ENCODE measurements at places on chromosomes 3 and 15.
A peak's percentile ranks its signal among the peaks of the same experiment; 100 is the strongest.

DNA sequence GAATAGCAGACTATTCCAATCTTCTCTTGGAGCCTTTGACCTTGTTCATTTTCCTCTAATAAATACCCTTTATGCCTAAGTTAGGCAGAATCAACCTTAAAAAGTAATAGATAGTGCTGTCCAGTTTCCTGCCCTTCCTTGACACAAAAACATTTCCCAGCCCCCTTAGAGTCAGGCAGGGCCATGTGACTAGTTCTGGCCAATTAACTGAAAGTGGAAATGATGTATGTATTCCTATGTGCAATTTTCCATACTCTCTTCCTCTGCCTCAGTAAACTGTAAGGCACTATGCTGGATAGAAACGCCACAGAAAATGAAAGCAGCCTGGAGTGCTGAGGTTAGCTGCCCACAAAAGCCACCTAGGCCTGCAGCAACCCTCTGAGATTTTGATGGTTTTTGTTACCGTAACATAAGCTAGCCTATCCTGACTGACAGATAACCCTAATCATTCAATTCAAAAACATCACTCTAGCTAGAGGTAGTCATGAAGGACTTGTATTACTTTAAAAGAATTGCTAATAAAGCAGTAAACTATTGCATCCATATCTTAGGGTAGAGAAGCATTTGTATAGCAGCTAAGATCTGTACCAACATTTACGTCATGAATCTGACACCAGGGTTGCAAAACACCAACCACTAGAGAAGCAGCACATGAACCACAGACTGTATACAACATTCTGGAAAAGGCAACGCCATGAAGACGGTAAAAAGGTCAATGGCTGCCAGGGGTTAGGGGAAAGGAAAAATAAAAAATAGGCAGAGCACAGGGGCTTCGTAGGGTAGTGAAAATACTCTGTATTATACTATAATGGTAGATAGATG, 112.9 kb downstream of the ULK4 start:
- no peak overlapping the region for H3K27ac ChIP-seq
- no peaks in the 10 kb centered on the region for H3K27me3 ChIP-seq
- no peaks in the 10 kb centered on the region for H3K4me1 ChIP-seq

GRCh38 chr3:32325201-32325600, 66.5 kb upstream of the CMTM7 start:
- DNase-seq, result no peak
- H3K27me3 ChIP-seq, result no peaks in the 10 kb centered on the region
- H3K4me1 ChIP-seq, result peaks cover 31% of the 10 kb centered on the region
- H3K27ac ChIP-seq, result no peak overlapping the region
- no peak overlapping the region for H3K4me3 ChIP-seq

GRCh38 chr15:43463507-43463906, 29.4 kb downstream of the TP53BP1 start:
- DNase-seq, result no peak
- H3K27me3 ChIP-seq, result no peaks in the 10 kb centered on the region
- no peak overlapping the region for H3K27ac ChIP-seq
- peaks cover 40% of the 10 kb centered on the region for H3K36me3 ChIP-seq

DNA sequence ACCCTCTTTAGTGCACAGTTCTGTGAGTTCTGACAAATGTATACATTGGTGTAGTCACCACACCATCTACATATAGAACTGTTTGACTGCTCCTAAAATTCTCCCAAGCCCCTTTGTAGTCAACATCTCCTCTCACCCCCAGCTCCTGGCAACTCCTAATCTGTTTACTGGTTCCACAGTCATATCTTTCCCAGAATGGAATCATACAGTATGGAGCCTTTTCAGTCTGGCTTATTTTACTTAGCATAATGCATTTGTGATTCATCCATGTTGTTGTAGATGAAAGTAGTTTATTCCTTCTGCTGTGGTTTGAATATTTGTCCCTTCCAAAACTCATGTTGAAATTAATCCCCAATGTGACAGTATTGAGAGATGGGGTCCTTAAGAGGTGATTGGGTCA, 41.6 kb upstream of the CCDC174 start:
- H3K27ac ChIP-seq, result no peak overlapping the region
- H3K27me3 ChIP-seq, result peaks cover 38% of the 10 kb centered on the region
- H3K4me1 ChIP-seq, result no peaks in the 10 kb centered on the region
- no peak for DNase-seq
- no peaks in the 10 kb centered on the region for H3K36me3 ChIP-seq
- H3K4me3 ChIP-seq, result no peak overlapping the region

GRCh38 chr3:187889601-187890404, 144.5 kb upstream of the BCL6 start:
- DNase-seq, result no peak
- H3K27ac ChIP-seq, result no peak overlapping the region
- no peaks in the 10 kb centered on the region for H3K36me3 ChIP-seq
- no peaks in the 10 kb centered on the region for H3K27me3 ChIP-seq
- H3K4me3 ChIP-seq, result no peak overlapping the region
- peaks cover 5% of the 10 kb centered on the region for H3K4me1 ChIP-seq

DNA sequence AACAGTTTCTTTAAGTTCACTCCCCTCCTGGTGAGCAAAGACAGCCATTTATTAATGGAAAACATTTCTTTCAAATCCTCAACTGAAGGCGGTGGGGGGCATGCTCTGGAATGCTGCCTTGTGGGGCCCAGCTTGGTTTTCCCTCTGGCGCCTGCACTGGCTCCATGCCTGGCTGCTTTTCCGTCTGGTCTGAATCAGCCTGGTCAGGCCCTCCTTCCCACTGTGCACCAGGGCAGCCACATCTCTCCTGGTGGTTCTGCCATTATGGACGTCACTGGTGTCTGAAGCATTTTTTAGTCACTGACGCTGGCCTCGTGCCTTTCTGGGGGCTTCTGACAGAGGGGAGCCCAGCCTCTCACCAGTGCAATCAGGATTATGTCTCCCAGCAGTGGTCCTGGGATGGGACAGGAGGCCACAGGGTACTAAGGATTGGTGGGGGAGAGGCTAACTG, 57.6 kb upstream of the APEH start:
- no peak for DNase-seq
- H3K27ac ChIP-seq, result no peak overlapping the region
- H3K27me3 ChIP-seq, result no peaks in the 10 kb centered on the region
- no peaks in the 10 kb centered on the region for H3K36me3 ChIP-seq

- peak; percentile 5 for DNase-seq
- no peak overlapping the region for H3K27ac ChIP-seq
- no peak overlapping the region for H3K4me3 ChIP-seq
- no peaks in the 10 kb centered on the region for H3K4me1 ChIP-seq
Observed at GRCh38 chr3:152071924-152072323, 196.8 kb upstream of the MBNL1 start.

DNA sequence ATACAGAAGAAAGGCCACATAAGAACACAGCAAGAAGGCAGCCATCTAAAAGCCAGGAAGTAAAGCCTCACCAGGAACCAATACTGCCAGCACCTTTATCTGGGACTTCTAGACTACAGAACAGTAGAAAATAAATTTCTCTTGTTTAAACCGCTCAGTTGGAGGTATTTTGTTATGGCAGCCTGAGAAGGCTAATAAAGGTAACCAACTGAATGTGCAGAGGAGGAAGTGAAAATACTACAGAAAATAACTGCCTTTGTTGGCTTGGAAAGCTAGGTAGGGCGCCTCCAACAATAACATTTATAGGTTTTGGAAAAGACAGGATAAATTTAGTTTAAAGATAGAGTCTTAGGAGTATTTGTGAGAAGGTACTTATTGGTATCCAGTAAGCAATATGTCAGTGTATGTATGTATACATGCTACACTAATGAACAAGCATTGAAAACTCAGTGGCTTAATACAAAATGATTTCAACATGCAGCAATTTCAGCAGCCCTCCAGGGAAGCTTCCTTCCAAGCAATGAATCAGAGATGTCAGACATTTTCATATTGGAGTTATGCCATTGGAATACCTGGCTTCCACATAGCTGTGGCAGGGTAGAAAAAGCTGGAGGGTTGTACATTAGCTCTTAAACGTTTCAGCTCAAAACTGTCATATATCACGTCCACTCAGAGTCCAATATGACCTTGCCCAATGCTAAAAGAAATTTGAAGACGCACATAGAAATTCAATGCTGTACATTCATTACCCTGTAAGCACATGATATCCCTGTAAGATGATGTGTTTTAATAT, 48.9 kb downstream of the ZBBX start:
- no peak for DNase-seq
- no peaks in the 10 kb centered on the region for H3K36me3 ChIP-seq

- H3K36me3 ChIP-seq, result no peaks in the 10 kb centered on the region
- H3K27me3 ChIP-seq, result no peaks in the 10 kb centered on the region
- H3K4me3 ChIP-seq, result no peak overlapping the region
- no peak overlapping the region for H3K27ac ChIP-seq
Observed at GRCh38 chr3:176896640-176897039, 300.6 kb downstream of the TBL1XR1 start.

- no peak overlapping the region for H3K27ac ChIP-seq
- peaks cover 3% of the 10 kb centered on the region for H3K4me1 ChIP-seq
- no peaks in the 10 kb centered on the region for H3K36me3 ChIP-seq
- H3K4me3 ChIP-seq, result no peak overlapping the region
Observed at GRCh38 chr3:55476515-55476914, 10.6 kb downstream of the WNT5A start.

GRCh38 chr3:5197022-5197421, 9.5 kb downstream of the EDEM1 start:
- peaks cover 51% of the 10 kb centered on the region for H3K4me1 ChIP-seq
- no peaks in the 10 kb centered on the region for H3K27me3 ChIP-seq

- DNase-seq, result no peak
- H3K27ac ChIP-seq, result no peak overlapping the region
- H3K4me3 ChIP-seq, result no peak overlapping the region
- no peaks in the 10 kb centered on the region for H3K36me3 ChIP-seq
- H3K27me3 ChIP-seq, result no peaks in the 10 kb centered on the region
Observed at GRCh38 chr3:143090486-143090885, 29.1 kb upstream of the CHST2 start.

- H3K36me3 ChIP-seq, result no peaks in the 10 kb centered on the region
- no peak overlapping the region for H3K27ac ChIP-seq
- H3K4me3 ChIP-seq, result no peak overlapping the region
- H3K27me3 ChIP-seq, result no peaks in the 10 kb centered on the region
Observed at GRCh38 chr15:25985165-25985564, 122.0 kb upstream of the ATP10A start.

DNA sequence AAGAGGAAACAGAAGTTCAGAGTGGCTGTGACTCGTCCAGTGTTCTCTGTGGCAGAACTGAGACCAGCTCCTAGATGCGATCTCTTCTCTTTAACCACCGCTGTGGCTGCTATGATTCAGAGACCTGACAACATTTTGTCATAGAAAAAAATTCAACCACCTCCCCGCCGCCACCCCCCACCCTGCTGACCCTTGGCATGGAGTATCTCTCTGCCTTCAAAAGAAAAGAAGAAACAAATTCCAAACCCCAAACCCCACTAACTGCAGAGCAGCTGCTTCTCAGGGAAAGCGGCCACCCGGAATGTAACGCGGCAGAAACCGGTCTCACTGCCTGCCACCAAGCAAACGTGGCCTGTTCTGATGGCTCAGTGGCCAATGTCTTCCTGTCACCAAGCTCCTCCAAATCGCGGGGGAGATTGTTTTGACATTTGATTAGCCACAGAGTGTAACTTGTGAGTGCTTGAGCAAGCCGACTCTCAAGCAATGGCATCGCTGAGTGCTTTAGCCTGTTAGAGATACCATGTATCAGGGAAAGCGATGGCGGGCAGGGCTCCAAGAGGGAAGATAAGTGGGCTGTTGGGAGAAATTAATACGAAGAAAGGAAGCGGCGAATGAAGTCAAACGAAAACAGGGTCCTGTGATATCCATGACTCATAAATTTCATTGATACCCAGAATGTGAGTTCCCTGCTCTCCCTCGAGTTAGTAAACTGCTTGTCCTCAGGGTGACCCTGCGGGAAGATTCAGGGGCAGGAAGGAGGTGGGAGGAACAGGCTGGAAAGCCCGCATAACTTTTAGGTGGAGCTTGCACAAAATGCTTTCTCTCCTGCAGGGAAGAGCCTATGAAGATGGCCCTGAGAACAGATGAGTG, 44.8 kb upstream of the TLE3 start:
- H3K27me3 ChIP-seq, result no peaks in the 10 kb centered on the region
- no peak overlapping the region for H3K4me3 ChIP-seq
- no peaks in the 10 kb centered on the region for H3K36me3 ChIP-seq
- DNase-seq, result no peak
- H3K4me1 ChIP-seq, result peaks cover 60% of the 10 kb centered on the region

DNA sequence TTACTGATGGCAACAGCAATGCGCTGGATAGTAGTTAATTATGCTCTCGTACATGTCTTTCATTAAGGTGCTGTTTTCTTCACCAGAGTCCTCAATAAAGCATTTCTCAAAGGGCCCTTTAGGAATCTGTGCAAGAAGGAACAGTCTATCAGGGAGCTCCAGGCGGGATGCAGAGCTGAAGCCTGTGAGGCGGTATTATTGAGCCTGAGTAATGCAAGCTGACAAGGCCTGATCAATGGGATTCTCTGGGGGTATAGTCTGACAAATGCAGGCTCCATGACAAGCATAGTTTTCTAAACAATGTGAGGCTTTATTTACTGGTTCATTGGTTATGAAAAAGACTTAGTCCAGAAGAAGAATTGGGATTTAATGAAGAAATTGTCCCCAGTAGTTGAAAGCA, 530.9 kb upstream of the CBLB start:
- no peaks in the 10 kb centered on the region for H3K4me1 ChIP-seq
- no peaks in the 10 kb centered on the region for H3K36me3 ChIP-seq

GRCh38 chr3:114155370-114155821, 23.5 kb downstream of the DRD3 start:
- H3K4me3 ChIP-seq, result no peak overlapping the region
- H3K36me3 ChIP-seq, result no peaks in the 10 kb centered on the region
- H3K27me3 ChIP-seq, result no peaks in the 10 kb centered on the region

- no peaks in the 10 kb centered on the region for H3K27me3 ChIP-seq
- no peaks in the 10 kb centered on the region for H3K4me1 ChIP-seq
- no peak overlapping the region for H3K27ac ChIP-seq
- H3K4me3 ChIP-seq, result no peak overlapping the region
- H3K36me3 ChIP-seq, result no peaks in the 10 kb centered on the region
Observed at GRCh38 chr3:4591669-4592068, 98.5 kb downstream of the ITPR1 start.

DNA sequence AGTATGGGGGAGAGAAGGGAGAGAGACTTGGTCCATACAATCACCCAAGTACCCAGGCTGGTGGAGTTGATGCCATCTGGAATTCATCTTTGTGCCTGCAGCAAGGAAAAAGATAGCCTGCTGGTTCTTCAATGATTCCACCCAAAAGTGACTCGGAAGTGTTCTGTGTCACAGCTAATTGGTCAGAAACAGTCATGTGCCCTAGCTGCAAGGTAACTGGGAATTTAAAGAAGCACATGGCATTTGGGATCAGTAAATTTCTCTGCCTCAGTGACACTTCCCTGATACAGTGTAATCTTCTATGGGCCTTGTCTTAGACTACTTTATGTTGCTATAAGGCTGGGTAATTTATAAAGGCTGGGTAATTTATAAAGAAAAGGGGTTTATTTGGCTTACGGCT, 17.5 kb downstream of the TLNRD1 start:
- no peak overlapping the region for H3K4me3 ChIP-seq
- no peaks in the 10 kb centered on the region for H3K36me3 ChIP-seq
- DNase-seq, result no peak

GRCh38 chr3:85360742-85361387, 402.1 kb downstream of the CADM2 start:
- DNase-seq, result no peak
- no peak overlapping the region for H3K4me3 ChIP-seq
- no peaks in the 10 kb centered on the region for H3K4me1 ChIP-seq
- no peak overlapping the region for H3K27ac ChIP-seq
- H3K27me3 ChIP-seq, result no peaks in the 10 kb centered on the region

- no peak overlapping the region for H3K4me3 ChIP-seq
- H3K27ac ChIP-seq, result no peak overlapping the region
- no peak for DNase-seq
- peaks cover 73% of the 10 kb centered on the region for H3K36me3 ChIP-seq
Observed at GRCh38 chr3:9736831-9737230, 5.3 kb downstream of the BRPF1 start.

- H3K4me1 ChIP-seq, result no peaks in the 10 kb centered on the region
- no peak for DNase-seq
- H3K27me3 ChIP-seq, result no peaks in the 10 kb centered on the region
Observed at GRCh38 chr3:151316267-151316991, at the start of gene GPR87. Gene GPR87 (minus strand): TSS chr3:151316820. CDS start chr3:151300100, 16,720 bp downstream.
